HCEC 1CT (cell line): ENCODE measurements at places on chromosomes 13 and 19.
A peak's percentile ranks its signal among the peaks of the same experiment; 100 is the strongest.

GRCh38 chr13:100887729-100888151 is 213.1 kb upstream of the TMTC4 start:
- peak; percentile 42 for DNase-seq

DNA sequence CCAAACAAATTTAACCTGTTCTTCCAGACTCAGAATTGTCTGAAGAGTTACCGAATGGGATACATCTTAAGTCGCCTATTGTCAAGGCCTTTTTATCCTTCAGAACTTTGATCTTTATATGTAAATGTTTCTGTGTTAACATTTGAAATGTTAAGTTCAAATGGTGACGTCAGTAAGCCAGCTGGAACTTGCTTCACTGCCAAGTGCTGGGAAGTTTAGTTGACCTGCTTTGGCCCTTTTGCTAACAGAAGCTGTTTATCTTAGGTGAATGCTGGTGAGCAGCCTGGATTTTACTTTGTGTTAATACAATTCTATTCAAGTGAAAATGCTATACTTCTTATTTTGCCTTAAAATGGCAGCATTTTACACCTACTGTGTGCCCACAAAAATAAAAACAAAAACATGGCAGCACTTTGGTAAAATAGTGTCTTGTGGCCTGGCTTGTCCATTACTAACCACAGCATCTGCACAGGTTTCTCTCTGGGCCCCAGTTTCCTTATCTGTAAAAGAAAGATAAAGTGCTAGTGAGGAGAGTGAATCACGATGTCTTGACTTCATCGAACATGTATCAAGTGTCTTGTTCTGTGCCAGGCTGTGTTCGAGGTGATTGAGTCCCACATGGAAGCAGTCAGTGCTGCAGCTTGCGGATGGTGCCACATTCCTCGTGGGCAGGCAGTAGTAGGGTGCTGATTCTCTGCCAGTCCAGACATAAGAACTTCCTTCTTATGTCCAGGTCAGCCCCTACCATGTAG is 2.2 kb downstream of the NAXD start:
- peak; percentile 68 for DNase-seq

DNA sequence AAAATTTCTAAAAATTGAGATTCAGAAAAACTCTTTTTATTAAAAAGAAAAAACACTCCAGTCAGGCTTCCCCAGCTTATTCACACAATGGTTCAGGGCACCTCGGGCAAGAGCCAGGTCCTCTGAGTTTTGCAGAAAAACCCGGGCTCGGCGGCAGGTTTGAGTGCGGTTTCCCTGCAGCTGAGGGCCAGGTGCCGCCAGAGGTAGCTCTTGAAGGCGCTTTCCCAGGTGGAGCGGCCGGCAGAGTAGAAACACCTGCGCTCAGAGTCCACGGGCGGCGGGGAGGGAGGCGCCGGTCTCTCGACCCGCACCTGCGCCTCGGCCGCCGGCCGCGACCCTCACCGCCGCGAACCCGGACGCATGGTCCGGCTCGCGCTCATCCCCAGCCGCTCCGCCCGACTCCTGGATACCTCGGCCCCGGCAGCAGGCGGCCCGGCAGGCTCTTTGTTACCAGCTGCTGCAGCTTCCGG is 444 bp downstream of the PROSER1 start:
- no peak for DNase-seq

DNA sequence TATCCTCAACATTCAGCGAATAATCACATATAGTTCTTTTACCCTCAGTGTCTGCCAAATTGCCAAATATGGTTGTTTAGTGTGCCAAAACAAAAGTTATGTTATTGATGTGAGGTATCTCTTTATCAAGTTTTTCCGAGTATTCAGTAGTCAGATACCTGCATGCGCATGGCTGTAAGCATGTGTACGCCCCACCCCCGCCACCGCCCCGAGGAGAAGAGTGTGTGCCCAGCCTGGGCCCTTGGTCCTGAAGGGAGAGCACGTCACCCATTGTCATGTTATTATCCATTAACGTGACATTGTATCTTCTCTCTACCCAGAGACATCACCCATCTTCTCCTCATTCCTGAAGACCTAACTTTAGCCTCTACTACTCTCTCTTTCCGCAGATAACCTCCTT is 147.0 kb downstream of the SHISA2 start:
- DNase-seq = no peak

DNA sequence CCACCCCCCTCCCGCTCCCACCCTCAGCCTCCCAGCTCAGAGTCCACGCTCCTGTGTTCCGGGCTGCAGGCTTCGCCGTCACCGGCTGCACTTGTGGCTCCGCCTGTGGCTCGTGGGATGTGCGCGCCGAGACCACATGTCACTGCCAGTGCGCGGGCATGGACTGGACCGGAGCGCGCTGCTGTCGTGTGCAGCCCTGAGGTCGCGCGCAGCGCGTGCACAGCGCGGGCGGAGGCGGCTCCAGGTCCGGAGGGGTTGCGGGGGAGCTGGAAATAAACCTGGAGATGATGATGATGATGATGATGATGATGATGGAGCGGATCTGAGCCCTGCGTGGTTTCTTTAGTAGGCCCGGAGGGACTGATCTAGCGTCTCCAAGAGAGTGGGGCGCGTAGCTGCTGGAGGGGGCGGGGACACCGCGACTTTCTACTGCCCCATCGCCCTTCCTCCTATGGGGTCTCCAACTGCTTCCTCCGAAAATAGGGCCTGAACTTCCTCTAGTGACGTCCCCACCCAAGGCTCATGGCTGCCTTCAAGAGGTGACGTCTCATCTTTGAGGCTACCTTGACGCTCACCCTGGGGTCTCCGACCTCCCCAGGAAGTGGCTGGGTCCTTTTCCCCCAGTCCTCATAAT is 1.4 kb downstream of the RETN start:
- DNase-seq = no peak

DNA sequence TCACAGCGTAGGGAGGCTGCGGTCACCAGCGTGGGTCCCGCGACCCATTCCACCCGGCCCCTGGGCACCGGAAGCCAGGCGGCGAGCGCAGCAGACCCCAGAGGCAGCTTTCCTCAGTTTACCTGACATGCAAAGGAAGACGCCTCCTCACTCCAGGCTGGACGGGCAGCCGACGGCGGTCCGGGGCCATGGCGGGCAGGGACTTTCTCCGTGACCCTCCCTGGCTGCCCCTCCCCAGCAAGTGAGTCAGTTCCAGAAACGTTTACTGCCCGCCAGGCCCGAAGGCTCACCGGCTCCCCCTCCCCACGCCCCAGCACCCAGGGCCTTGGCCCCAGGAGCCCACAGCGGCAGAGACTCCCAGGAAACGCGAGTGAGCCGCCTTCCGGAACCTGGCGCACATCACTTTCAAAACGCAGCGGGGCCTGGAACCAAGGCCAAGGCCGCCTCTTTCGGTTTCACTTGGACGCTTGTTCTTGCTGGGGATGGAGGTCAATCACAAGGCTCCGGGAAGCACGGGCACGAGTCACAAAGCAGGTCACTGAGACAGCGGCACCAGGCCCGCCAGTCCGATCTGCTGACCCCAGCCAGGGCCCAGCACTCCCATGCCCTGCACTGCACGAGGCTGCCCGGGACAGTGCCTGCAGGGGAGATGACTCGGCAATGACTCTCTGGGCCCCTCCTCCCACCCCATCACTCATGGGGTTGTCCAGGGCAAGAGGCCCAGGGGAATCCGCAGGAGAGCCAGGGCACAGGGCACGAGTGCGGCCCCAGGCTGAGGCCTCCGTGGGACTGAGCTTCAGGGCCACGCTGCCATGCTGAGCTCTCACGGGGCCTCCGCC is 5.3 kb downstream of the SBNO2 start:
- DNase-seq = peak; percentile 87

DNA sequence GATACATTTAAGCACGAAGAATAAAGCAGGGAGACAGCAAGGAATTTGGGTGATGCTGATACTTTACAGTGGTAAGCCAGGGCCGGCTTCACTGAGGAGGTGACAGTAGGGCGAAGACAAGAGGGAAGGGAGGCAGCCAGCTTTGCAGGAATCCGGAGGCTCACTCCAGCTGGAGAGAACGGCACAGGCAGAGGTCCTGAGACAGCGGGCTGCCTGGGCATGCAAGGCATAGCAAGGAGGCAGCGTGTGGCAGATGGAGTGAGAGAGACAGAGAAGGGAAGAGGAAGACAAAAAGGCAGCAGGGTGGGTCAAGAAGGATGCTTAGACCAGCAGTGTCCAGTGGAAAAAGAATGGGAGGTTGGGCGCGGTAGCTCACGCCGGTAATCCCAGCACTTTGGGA is 83.2 kb upstream of the WASF3 start:
- DNase-seq = no peak
